ENCODE measurements at places on chromosomes 5 and 9.

DNA sequence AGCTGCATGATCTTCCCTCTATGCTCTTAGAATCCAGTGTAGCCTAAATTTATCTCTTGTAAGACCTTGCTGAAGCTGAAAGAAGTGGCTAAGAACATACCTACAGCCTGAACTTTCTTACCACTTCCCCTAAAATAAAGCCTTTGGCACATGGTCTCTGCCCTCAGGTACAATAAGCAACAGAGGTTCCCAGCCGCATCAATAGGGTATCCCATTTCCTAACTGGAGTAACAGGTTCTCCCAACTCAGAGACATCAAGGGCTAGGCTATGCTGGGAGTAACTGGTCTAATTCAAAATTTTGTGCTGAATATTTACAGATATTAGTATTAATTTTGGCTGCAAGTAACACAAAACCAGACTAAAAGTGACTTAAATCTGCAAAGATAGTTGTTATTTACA, 335.8 kb upstream of the TRPC7 start:
- no peak for DNase-seq

- peak; percentile 87 for DNase-seq
These were observed 63.2 kb downstream of the PRRT1B start for GRCh38 chr9:131608493-131609037.

DNA sequence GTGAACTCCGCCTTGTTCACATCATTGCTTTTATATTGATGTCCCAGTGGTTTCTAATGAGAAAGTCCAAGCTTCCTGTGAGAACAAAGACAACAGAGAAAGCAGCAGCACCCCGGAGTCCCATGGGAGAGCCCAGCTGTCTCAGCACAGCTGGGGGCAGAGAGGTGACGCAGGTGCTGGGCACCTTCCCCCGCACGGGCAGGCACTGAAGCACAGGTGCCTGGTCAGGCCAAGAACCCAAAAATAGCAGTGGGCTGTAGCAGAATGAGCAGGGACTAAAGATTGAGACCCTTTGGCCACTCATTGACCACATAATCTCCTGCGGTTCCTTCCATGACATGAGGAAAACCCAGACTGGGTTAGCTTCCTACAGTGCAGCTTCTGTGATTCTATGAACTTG, 18.8 kb downstream of the SRD5A1 start:
- no peak for DNase-seq

DNA sequence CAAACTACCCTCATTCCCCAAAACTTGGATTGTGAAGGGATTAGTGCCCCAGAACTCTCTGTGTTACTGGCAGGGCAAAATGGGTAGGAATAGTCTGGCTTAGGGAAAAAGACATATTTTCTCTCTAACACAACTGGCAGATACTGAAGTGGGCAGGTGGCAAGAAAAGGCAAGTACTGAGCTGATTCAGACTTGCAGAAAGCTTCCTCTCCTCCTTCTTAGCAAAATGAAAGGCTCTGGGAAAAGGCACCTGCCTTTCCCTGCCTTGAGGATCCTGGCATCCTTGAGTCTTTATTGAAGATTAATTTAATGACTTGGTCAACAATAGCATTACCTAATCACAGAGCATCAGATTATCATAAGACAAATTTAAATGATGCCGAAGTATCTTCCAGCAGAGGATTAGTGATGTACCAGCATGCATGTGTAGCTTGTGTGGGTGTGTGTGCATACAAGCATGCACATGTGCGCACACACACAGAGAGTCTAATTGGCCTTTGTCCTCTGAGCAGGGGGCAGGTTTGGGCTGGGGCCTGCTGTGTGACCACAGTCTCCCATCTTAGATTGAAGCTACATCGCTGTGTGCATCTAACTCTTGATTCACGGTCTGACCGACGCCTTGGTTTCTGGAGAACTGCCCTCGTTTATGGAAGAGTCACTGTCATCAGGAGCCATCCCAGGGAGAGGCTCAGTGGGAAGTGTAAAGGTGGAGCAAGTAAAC, 294.8 kb downstream of the AOPEP start:
- DNase-seq = no peak

DNA sequence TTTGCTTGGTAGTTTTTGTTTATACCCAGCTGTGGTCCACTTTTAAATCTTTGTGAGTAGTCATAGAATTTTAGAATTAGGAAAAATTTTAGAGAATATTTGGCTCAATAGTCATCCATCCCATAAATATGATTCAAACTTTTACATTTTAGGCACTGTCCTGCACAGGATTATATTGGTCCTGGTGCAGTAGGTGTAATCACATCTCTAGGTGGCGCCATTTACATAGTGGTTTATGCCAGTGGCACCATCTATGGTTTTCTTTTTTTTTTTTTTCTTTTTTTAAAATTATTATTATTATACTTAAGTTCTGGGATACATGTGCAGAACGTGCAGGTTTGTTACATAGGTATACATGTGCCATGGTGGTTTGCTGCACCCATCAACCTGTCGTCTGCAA, 260.7 kb upstream of the KCNN2 start:
- DNase-seq = peak; percentile 53

DNA sequence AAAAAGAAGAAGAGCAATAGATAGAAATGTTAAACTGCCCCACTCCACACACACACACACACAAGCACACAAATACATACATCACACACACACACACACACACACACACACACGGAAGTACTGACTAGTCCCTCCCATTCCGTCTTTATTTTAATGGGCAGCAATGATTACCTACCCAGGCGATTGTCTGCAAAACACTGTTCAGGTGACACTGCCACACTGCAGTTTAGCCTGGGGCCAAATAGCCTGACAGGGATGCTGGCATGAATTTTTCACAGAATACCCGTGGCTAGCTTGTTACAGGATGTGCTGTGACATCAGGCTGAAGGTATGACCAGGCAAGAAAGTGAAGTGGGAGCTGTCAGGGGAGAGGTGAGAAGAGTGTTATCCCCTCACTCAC, 86.9 kb downstream of the FRMD3 start:
- no peak for DNase-seq

DNA sequence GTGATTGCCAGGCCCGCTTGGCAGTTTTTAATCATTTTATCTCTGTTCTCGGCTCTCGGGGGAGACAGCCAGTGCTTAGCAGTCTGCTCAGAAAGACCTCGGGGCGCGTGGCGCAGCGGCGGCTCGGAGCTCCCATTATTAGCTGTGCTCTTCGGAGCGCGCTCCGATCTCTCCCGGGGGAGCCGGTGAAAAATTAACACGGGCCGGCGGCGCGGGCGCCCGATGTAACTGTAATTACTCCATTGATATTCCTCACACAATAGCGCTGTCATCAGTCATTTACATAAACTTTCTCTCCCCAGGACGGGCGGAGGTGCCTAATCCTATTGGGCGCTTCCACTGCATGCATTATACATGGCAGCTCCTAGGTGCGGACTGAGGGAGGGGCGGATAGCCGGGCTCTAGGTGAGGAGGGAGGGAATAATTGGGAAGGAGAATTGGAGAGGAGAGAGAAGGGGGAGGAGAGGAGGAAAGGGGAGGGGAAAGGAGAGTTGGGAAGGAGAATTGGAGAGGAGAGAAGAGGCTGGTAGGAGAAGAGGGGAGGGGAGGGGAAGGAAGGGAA, 24.9 kb downstream of the LMX1B start:
- no peak for DNase-seq

DNA sequence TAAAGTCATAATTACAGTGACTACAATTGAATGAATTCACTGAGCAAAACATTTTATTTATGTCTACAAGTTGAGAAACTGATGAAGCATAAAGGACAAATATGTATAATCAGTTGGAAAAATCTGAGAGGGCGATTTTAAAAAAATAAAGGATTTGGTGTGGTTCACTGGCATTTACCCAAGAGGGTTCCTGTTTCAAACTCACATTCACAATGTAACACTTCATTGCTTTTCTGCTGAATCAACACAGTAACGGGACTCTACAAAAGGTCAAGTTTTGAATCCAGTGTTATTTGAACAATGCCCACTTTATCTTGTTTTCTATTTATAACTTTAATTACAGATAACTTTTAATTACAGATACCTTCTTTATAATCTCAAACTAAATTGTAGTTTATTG, 138.6 kb downstream of the NUDT12 start:
- no peak for DNase-seq

GRCh38 chr5:34053133-34053532, 10.1 kb upstream of the C1QTNF3 start:
- DNase-seq = peak; percentile 23

DNA sequence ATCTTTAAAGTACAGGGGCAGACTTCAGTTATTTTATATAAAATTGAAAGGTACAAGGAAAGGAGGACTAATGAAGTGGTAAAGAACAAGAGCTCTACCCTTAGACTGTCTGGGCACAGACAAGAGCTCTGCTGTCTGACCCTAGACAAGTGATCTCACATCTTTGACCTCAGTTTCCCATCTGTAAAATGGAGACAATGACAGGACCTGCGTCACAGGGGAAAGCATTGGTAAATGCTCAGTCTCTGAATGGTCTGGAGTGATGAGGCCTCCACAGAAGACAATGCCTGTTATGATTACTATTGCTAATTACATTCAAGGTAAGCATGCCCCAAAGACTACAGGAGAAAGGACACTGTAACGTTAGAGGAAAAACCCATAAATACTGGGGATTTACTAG, 37.5 kb downstream of the ANKH start:
- no peak for DNase-seq

GRCh38 chr9:133733421-133733795, 4.7 kb downstream of the SARDH start:
- DNase-seq = no peak

- no peak for DNase-seq
These were observed 2.3 kb upstream of the AK3 start for GRCh38 chr9:4743131-4743875.

DNA sequence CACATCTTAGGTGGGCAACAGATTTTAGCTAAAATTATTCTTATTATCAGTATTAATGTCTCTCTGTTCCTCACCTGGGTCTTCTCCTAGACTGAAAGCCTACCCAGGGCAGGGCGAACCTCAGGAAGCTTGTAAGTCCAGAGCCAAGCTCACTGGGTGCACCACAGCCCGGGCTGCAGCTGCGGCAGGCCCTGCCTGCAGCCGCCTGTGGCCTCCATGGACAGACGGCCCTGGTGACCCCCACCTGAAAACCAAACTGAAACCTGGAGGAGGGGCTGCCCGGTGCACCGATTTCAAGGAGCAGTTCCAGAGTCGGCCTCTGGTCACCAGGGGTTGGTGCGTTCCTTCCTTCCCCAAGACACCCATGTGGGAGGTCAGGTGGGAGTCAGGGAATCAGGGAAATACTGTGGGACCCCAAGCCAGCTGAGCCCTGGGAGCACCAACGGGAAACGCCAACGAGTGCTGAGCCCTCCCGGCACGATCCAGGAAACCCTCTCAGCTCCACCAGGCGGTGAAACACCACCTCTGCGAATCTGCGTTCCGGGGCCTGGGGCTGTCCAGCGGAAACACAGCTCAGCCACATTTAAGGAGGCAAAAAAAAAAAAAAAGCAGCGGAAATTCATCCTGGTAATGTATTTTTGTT, 68.6 kb upstream of the PPP1R26 start:
- no peak for DNase-seq

DNA sequence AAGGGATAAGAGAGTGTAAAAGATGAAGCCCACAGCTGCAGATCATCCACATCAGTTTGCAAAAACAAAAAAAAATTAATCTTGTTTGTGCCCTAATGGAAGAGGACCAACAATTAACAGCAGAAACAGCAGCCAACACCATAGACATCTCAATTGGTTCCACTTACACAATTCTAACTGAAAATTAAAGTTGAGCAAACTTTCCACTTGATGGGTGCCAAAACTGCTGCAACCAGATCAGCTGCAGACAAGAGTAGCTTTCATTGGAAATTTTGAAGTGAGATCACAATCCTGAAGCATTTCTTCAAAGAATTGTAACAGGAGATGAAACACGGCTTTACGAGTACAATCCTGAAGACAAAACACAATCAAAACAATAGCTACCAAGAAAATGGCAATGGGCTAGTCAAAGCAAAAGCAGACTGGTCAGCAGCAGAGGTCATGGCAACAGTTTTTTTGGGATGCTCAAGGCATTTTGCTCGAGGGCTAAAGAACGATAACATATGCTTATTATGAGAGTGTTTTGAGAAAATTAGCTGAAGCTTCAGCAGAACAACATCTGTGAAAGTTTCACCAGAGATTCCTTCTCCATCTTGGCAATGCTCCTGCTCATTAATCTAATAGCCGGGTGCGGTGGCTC, 4.1 kb upstream of the RBM27 start:
- DNase-seq = no peak

- DNase-seq = peak; percentile 48
These were observed 30.0 kb downstream of the DNAJC21 start for GRCh38 chr5:34959323-34959722.

DNA sequence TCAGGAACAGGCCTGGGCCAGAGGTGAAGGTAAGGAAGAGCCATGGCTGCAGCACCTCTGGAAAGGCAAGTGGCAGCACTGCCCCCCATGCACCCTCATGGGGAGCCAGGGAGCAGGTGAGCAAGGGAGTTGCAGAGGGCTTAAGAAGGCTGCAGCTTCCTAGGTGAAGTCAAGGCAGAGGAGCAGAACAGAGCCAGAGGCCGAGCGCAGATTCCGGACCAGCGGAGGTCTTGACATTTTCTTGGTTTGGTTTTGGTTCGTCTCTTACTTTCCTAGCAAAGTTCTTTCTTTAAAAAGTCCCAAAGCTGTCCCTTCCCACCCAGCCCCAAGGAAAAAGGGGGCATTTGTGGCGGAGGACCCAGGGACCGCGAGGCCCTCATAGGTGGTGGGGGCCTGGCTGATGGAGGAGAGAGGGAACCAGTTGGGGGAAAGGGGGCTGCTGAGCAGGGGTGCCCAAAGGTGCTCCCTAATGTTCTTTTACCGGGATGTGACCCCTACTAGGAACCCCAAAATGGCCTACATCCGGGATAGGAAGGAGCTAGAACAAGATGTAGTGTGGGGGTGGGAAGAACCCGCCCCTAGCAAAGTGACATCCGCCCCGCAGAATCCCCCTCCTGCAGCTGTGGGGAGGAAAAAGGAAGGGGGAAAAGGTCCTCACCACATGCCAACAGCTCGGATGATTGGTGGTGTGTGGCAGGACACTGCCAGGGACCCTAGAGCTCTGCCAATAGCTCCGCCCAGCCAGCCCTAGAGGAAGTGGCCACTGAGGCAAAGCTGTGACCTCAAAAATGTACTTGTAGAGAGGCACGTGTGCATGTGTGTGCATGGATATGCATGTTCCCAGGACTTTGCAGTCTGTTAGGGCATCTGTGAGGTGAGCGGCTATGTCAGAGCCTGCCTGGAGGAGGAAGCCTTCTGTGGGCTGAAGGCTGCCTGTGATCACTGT, 914 bp upstream of the CD72 start:
- no peak for DNase-seq

- DNase-seq = no peak
These were observed 54.9 kb downstream of the RAD23B start for GRCh38 chr9:107337676-107338590.

DNA sequence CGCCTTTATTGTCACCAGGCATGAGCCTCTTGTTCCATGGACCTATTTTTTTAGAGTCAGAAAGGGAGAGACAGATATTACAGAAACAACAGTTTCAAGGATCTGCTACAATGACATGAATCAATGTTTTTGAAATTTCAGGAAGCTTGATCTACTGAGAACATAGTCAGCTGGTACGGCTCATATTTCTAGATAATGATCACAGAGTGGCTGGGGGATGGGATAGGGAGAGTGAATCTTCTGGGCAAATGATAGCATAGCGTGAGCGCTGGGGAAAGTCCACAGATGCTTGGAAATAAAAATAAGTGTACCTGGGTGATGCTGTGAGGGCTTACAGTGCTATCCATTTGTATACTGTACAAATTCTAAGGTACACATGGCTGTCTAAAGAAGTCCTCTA, 340.4 kb downstream of the EBF1 start:
- no peak for DNase-seq
